Activated naive CD4-positive, alpha-beta T cell treated with anti-CD3 and anti-CD28 coated beads for 36 hours (primary cell): ENCODE measurements at places on chromosomes 4 and X. TPM values are rescaled to one million over a fixed set of nuclear protein-coding genes. Genes with fewer than 3 reads are reported as not detected.

Gene PLAC1
- total RNA-seq = not detected

Gene PCYT1B
- 0.17 TPM for total RNA-seq

Gene CXorf51B
- total RNA-seq = not detected

Gene ZMAT1
- 2.8 TPM for total RNA-seq

Gene PCDH7
- total RNA-seq = not detected

Gene PLXNB3
- total RNA-seq = 0.05 TPM

Gene FHIP1A
- total RNA-seq = 0.07 TPM

Gene DSPP
- not detected for total RNA-seq

Gene ODAPH
- not detected for total RNA-seq

Gene HDX
- 0.89 TPM for total RNA-seq

Gene BANK1
- 0.17 TPM for total RNA-seq

Gene CT45A1
- total RNA-seq = not detected

Gene FAM241A
- 2.2 TPM for total RNA-seq

Gene SYTL5
- total RNA-seq = not detected

Gene TLR6
- total RNA-seq = 3.6 TPM

Gene FAM50A
- 43.7 TPM for total RNA-seq

Gene BMP3
- total RNA-seq = not detected

Gene CENPC
- total RNA-seq = 46.0 TPM

Gene GABRG1
- total RNA-seq = not detected

Gene NPY2R
- not detected for total RNA-seq

Gene HTR2C
- not detected for total RNA-seq

Gene KCND1
- total RNA-seq = 2.1 TPM

Gene RAB9B
- 0.17 TPM for total RNA-seq

Gene SLC7A11
- total RNA-seq = 3.4 TPM

Gene FOXR2
- total RNA-seq = not detected

Gene TRAM1L1
- not detected for total RNA-seq

Gene PDGFRA
- not detected for total RNA-seq

Gene HSPA4L
- 2.6 TPM for total RNA-seq

Gene UGT2B28
- total RNA-seq = not detected

Gene MTTP
- 0.47 TPM for total RNA-seq

Gene PNMA6A
- total RNA-seq = 1.1 TPM

Gene SSX2
- total RNA-seq = not detected

Gene VCX3B
- not detected for total RNA-seq

Gene HS6ST2
- total RNA-seq = 1.3 TPM

Gene P2RY8
- total RNA-seq = 10.6 TPM

Gene CFI
- not detected for total RNA-seq

Gene TMEM154
- 20.4 TPM for total RNA-seq

Gene HTRA3
- total RNA-seq = not detected

Gene ZIC3
- not detected for total RNA-seq

Gene PNMA6F
- total RNA-seq = not detected

Gene DTHD1
- 0.17 TPM for total RNA-seq

Gene YIPF7
- total RNA-seq = not detected

Gene GPC3
- total RNA-seq = 0.49 TPM

Gene LAGE3
- total RNA-seq = 42.8 TPM

Gene HELT
- not detected for total RNA-seq

Gene MAGEA2B
- total RNA-seq = not detected

Gene MAP9
- total RNA-seq = 5.3 TPM

Gene GPR50
- not detected for total RNA-seq

Gene MAGEA8
- total RNA-seq = not detected

Gene SPANXN1
- total RNA-seq = not detected

Gene MSANTD1
- 0.49 TPM for total RNA-seq

Gene NLRP2B
- total RNA-seq = not detected

Gene SH3BP2
- total RNA-seq = 47.4 TPM

Gene NSG1
- 2.1 TPM for total RNA-seq

Gene CT45A10
- total RNA-seq = not detected
